Stimulated activated CD4-positive, alpha-beta T cell treated with anti-CD3 and anti-CD28 coated beads, Interleukin-15, amount 100 ng/mL, for 24 hours (primary cell): ENCODE measurements at places on chromosomes 16 and 17.

GRCh38 chr17:80388175-80388574 is 26.8 kb upstream of the ENDOV start:
- no peak for DNase-seq

- DNase-seq: no peak
These were observed 34.0 kb upstream of the PRKCA start for GRCh38 chr17:66268247-66268927.

- no peak for DNase-seq
These were observed 511.0 kb upstream of the CDH5 start for GRCh38 chr16:65855171-65856145.

DNA sequence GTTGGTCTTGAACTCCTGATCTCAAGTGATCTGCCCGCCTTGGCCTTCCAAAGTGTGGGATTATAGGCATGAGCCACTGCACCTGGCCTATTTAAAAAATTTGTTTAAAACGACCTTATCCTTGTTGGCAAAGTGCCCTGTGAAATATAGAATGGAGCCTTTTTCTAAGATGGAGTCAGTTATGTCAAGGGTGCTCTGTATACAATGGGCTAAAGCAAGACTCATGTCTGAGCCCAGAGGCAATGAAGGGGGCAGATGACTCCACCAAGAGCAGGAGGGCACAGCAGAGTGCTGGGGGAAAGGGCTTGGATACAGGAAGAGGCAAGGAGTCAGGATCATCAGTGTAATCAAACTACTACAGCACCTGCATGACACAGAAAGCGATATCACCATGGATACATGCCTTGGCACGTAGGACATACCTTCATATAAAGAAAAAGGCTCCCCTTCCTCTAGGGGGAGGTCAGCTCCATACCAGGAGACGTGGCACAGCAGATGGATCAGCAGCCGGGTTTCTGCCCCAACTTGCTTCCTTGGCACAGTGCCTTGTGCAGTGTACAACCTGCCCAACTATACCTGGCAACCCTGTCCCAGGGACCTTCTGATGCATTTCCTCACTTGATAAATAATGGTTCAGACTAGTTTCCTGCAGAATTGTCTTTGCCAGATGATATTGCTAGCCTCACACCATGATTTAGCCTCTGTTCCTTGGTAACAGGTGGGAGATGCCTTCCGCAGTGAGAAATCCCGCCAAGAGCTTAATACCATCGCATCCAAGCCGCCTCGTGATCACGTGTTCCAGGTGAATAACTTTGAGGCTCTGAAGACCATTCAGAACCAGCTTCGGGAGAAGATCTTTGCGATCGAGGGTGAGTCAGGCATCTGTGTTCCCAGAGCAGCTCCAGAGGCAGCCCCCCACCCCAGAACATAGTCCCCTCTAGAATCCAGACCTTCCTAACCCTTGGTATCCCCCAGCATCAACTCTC is 15.3 kb downstream of the ITGAM start:
- no peak for DNase-seq

- no peak for DNase-seq
These were observed 48.7 kb downstream of the RGS9 start for GRCh38 chr17:65185668-65186382.

- peak; percentile 100 for DNase-seq
These were observed 4.2 kb upstream of the PER1 start for GRCh38 chr17:8156246-8156992.

- DNase-seq: no peak
These were observed 346.6 kb upstream of the TNRC6C start for GRCh38 chr17:77611791-77612502.

DNA sequence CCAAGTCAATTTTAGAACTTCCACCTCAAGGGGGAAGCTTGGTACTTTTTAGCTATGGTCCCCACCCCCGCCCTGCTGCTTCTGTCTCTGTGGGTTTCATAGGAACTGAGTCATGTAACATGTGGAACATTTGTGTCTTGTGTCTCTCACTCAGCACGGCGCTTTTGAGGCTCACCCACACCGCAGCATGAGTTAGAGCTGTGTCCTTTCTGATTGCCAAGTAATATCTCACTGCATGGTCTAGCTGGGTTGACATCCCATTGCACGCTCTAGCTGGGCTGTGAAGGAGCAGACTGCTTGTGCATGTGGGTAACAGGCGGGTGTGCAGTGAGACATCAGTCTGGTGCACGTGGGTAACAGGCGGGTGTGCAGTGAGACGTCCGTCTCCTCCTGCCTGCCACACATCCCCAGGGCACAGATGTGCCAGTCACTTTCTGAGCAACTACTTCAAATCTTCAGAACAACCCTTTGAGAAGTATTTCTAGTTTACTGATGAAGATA is 26.4 kb upstream of the SLC7A5 start:
- peak; percentile 91 for DNase-seq

GRCh38 chr17:57455063-57455914 is 199.0 kb downstream of the MSI2 start:
- DNase-seq: peak; percentile 46

DNA sequence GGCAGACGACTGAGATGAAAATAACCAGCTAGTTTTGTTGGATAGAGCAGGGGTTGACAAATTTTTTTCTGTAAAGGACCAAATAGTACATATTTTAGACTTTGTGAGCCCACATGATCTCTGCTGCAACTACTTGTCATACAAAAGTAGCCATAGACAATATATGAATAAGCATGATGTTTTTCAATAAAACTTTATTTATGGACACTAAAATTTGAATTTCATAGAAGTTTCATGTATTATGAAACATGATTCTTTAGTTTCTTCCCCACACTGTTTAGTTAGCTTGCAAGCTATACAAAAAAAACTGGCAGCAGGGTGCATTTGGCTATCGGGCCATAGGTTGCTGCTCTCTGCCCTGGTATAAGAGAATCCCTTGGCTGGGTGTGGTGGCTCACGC is 56.6 kb downstream of the LYRM1 start:
- no peak for DNase-seq

DNA sequence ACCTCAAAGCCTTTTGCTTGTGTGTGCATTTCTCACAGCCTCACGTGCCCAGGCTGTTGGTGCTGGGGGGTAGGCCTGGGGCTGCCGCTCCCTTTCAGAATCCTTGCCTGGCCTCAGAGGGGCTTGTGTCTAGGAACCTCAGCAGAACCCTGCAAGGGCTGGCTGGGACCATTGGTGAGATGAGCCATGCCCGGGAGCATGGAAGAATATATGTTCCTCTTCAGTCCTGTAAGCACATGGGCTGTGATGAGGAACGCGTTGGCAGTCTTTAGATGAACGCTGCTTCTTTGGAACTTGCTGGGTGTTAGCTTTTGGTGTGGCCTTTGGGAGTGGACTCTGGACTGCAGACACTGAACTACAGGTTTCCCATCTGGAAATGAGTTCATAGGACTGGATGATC is 32.0 kb upstream of the SLC5A10 start:
- no peak for DNase-seq

- DNase-seq: no peak
These were observed 25.0 kb downstream of the CRISPLD2 start for GRCh38 chr16:84844559-84845495.
